CD8-positive, alpha-beta memory T cell (primary cell): ENCODE measurements at places on chromosomes 13 and 19.

DNA sequence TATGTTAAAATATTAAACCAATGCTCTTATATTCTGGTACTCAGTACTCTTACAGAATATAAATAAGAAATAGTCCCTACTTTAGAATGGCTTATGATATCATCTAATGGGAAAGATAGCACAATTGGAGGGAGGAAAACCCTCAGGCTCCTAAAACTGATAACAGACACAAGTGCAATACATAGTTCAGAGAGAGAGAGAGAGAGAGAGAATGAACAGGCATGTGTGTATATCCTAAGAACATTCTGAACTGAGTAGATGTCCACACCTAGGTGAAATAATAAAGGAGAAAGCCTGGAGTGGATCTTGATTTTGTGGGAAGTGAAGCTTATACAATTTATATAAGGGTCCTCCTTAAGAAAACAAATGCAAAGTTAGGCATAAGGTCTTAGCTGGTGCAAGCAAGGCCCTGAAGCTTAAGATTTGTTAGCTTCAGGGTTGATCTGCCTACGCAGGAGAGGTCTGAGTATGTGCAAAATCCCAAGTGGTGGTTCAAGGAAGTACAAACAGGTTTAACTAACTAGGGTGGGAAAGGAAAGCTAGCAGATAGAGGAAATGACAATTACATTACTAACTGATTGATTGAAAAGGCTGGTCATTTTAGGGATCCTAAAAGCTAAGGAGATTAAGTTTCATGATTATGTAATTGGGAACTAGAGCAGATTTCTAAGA is 53.3 kb downstream of the SOX21 start:
- no peak for DNase-seq

DNA sequence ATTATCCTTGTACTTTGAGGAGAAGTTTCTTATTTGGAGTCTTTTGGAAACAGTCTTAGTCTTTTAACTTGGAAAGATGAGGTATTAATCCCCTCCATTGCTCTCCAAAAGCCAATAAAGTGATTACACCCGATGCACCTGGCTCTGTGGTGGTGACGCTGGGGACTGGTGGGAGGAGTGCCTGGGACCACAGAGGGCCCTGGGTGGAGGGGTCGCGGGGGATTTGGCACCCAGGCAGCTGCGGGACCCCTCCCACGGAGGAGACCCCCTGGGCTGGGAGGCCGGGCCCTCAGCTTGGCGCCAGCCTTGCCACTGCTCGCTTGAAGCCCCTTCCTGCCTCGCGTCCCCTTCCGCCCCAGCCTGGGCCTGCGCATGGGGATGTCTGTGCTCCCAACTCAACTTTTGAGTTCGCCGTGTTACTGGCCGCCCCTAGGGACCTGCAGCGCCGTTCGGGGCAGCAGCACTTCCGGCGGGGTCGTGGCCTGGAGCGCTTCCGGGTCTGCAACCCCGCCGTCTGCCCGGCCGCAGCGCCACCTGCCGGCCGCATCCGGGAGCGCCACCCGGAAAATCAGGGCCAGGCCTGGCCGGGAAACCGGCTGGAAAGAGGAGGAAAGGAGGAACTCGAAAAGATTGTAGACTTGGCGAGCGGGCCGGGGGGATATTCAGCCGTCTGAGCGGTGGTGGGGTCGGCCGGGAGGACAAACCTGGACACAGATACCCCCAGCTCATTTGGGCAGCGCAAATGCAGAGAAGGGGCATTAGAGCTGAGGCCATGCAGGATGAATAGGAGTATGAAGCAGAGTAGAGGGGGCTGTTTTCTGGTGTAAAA is 8.4 kb downstream of the PEAK3 start:
- peak; percentile 79 for DNase-seq

DNA sequence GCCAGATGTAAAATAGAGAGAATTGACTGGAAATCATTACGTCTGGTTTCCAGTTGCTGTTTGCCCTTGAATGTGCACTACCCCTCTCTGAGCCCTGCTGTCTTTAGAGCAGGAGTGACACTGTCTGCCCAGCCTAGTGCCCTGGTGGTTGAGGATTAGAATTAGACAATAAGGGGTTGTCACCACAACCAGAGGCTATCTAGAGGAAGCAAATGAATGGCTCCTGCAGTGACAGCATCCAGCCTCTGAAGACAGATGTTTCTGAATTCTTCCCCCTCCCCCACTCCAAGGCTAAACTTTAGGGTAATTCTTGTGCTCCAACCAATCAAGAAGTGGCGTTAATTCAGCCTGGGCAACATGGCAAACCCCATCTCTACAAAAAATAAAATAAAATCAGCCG is 2.0 kb downstream of the RAB8A start:
- DNase-seq: no peak

DNA sequence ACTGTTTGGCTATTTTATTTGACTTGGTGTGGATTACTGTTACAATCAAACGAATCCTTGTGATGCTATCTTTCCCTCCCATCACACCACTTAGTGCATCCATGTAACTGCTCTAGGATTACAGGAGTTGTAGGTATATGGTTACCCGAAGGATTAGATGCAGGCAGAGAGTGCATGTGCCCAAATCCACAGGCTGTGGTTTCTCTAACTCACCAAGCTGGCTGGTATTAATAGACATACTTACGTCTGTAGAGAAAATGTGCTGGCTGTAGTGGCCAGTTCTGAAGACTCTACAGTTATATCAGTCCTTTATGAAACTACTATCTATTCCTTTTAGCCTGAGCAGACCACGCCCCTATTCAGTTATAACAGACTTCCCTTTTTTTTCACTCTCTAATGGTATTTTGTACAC is 1.1 kb upstream of the HMGB1 start:
- DNase-seq: no peak

GRCh38 chr13:46490129-46490528 is 62.8 kb upstream of the LRCH1 start:
- DNase-seq: no peak

DNA sequence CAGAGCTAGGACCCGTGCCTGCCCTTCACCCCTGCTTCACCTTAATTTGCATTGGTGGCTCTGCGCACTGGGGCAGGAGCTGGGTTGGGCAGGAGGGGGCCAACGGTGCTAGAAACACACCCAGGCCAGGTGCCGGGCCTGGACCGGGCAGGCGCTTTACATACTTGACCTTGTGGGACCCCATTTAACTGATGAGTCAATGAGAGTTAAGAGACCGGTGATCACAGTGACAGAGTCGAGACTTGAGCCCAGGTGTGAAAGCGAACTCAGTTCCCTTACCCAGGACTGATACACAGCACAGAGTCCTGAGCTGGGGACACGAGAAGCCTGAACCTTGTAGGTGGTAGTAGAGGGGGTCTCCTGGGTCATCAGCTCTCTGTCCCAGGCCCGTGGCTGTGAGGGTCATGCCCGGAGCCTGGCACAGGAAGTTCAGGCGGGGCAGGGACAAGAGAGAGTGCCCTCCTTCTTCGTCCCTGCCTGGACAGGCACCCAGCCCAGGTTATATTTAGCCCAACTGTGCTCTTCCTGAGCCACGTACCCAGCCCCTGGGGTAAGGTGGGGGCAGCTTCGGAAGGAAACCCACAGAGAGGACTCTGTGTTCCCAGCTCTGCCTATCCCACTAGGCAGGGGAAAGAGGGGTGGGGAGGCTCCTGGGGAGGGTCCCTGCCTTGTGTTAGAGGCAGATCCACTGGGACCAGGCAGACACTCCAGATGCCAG is 1.9 kb downstream of the PRX start:
- no peak for DNase-seq
